ENCODE measurements at places on chromosomes 6 and 20.

DNA sequence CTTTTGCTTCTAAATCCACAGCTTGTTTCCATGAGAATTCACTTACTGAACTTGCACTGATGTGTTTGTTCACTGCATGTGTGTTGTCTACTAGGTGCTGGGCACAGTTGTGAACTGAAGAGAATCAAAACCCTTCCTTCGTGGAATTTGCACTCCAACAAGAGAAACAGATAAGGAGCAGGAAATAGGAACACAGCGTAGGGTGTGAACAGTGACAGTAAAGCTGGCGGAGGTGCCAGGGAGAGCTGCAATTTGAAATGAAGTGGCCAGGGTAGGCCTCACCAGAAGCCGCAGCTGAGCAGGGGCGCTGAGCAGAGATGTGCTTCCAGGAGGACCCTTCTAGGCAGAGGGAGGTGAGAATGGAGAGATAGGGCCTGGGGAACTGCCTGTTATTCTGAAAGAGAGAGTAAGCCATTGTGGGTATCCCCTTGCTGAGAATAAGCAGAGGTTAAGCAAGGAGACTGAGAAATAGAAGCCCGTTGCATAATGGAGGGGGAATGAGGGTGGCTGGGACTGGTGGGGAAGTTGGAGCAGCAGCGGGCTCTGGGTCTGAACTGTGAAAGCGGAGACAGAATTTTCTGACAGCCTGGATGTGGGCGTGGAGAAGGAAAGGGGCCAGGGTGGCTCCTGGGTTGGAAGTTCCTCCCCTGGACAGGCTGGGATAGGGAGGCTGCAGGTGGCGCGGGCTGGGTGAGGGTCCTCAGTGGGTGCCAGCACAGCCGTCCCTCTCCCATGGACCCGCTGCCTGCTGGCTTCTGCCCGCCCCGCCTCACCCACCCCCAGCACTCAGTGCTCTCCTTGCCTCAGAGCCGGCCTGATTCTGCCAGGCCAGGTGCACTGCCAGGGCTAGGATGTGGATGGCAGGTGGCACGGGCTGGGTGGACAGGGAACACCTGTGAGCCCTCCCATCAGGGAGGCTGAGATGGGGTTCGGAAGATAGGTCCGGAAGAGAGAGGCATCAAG lies 114.7 kb upstream of the AFDN start:
- no peak for DNase-seq

GRCh38 chr20:17787816-17788215 lies 88.0 kb downstream of the BANF2 start:
- DNase-seq, result no peak

GRCh38 chr6:47097092-47097945 lies 55.2 kb upstream of the ADGRF1 start:
- DNase-seq, result peak; percentile 10

DNA sequence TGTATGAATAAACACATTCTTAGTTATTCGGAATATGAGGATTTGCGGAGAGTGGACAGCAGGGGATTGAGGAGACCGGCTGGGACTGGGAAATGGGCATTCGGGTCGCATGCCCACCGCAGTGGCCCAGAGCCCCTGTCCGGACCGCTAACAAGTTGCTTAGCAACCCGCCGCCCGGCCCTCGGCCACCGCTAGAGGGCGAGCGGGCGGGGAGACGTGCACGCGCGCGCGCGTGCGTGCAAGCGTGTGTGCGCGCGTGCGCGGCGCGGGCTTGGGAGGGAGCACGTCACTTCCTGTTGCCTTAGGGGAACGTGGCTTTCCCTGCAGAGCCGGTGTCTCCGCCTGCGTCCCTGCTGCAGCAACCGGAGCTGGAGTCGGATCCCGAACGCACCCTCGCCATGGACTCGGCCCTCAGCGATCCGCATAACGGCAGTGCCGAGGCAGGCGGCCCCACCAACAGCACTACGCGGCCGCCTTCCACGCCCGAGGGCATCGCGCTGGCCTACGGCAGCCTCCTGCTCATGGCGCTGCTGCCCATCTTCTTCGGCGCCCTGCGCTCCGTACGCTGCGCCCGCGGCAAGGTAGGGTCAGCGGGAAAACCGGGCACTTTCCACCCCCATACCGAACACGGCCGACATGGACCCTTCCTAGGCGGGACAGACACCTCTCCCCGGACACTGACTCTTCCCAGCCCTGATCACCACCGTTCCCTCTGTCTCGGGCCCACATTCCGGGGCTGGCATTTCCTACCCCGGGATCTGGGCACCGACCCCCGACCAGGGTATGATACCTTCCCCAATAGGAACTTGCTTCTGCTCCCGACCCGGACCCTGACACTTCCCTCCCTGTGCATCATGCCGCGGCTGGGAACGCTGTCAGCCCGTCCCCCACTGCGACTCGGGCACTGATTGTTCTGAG lies at the start of gene HM13:
TSS of gene HM13 (plus strand) at position 289 of the 918 bp plus-strand sequence. CDS start at position 399, 110 bp downstream.
- DNase-seq, result peak; percentile 80

DNA sequence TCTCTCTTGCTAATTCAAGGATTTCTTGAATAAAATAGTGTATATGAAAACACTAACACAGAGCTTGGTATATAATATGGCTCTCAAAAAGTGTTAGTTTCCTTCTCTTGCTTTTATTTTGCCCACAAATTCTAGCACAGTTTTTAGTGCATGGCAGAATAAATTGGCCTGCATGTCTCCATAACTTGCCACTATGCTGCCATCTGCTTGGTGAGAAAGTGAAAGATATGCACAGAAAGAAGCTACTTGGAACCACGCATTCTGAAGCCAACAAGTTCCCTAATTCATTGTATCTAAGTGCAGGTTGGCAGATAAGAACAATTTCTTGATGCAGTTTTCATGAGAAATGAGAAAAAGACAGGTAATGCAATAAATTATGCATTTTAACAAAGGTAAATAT lies 101.2 kb downstream of the EPHA7 start:
- DNase-seq, result no peak

GRCh38 chr6:135875446-135875845 lies 23.9 kb downstream of the PDE7B start:
- no peak for DNase-seq

DNA sequence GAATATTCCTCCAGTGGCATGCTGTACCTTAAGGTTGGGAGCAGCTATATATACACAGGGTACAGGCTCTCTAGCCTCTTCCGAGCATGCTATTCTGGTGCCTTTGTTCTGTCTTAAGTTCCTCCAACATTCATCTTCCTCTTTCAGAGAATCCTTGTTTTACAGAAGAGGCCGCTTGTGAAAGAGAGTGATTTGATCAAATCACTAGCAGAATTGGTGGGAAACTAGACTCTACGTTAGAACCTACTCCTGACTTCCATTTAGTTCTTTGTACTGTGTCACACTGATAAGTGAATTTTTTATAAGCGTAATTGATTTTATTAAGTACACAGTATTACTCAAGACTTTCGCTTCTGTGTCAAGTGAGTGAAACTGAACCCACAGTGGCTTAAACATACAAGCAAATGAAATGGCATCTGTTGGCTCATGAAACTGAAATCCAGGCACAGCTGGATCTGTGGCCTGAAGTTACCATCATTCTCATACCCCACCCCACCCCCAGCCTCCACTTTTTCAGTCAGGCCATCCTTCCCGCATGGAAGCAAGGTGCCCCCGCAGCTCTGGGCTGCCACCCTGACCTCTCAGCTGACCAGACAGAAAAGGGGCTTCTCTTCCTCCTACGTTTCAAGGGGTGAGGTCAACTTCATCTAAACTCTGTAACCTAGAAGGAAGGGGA lies 102.3 kb downstream of the RPP40 start:
- no peak for DNase-seq

DNA sequence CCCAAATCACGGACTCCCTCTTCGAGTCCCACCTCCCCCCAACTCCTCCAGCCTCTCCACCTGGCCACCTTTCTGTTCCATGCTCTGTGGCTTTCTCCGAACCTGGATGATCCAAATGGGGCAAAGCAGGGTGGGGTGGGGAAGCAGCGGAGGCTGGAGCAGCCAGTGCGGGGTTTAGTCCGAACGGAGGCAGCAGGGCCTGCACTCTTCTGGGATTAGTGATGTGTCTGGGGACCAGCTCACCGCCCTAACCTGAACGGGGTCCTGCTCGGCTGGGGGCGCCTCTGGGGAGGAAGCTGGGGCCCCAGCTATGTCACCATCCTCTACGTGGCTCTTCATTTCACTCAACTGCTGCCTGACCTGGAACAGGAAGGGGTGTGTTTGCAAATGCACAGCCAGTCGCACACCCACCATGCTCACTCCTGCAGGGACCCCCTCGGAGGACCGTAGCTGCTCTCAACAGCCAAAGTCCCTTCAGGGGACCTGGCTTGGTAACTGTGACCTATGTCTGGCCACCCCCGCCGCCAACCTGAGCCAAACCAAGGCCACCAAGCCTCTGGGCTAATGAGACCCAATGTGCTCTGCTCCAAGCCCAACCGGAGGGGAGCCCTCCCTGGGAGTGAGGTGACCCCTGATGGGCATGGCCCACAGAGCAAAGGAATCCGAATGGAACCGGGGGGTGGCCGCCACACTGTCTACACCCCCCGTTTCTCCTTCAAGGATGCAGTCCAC lies 46.8 kb downstream of the DSTN start:
- DNase-seq, result no peak

DNA sequence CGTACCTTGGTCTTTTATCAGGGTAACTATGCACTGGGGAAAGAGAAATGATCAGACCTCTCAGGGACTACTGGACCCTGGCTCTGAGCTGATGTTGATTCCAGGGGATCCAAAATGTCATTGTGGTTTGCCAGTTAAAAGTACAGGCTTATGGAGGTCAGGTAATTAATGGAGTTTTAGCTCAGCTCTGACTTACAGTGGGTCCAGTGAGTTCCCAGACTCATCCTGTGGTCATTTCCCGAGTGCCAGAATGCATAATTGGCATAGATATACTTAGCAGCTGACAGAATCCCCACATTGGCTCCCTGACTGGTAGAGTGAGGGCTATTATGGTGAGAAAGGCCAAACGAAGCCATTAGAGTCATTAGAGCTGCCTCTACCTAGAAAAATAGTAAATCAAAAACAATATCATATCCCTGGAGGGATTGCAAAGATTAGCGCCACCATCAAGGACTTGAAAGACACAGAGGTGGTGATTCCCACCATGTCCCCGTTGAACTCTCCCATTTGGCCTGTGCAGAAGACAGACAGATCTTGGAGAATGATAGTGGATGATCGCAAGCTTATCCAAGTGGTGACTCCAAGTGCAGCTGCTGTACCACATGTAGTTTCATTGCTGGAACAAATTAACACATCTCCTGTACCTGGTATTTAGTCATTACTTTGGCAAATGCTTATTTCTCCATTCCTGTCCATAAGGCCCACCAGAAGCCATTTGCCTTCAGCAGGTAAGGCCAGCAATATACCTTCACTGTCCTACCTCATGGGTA lies 152.4 kb downstream of the THBS2 start:
- no peak for DNase-seq

DNA sequence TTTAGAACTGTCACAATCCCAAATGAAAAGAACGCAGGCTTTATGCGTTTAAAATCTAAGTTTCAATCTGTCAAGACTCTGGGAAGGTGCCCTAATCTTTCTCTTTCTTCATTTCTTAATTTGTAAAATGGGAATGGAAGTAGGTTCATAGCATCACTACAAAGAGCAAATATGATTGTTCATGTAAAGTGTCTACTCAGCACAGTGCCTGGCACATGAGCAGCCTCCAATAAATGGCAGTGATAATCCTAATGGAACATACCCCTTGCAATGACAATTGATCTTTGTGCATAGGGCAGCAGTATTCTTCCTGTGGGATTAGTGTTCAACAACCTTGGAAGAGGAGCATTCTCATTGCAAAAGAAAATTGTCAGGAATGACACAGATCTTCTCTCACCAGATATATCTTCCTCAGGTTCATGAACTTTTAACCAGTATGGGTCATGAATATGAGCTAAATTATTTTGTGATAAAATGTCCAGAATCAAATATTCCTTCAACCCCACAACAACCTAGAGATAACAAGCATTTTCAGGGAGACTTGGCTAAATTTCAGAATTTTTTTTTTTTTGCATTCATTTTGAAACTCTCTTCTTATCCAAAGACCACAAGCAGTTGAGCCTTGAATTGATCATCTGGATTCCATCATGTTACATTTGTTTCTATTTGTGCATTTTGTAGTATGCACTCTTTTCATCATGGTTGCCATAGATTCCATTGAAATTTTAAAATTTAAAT lies 149.1 kb downstream of the TBX18 start:
- DNase-seq, result no peak
